ENCODE measurements at places on chromosomes 13 and 19. TPM values are rescaled to one million over a fixed set of nuclear protein-coding genes. Genes with fewer than 3 reads are reported as not detected.

GRCh38 chr13:76481738-76482137 is 404.5 kb downstream of the KCTD12 start:
- no peak for DNase-seq

DNA sequence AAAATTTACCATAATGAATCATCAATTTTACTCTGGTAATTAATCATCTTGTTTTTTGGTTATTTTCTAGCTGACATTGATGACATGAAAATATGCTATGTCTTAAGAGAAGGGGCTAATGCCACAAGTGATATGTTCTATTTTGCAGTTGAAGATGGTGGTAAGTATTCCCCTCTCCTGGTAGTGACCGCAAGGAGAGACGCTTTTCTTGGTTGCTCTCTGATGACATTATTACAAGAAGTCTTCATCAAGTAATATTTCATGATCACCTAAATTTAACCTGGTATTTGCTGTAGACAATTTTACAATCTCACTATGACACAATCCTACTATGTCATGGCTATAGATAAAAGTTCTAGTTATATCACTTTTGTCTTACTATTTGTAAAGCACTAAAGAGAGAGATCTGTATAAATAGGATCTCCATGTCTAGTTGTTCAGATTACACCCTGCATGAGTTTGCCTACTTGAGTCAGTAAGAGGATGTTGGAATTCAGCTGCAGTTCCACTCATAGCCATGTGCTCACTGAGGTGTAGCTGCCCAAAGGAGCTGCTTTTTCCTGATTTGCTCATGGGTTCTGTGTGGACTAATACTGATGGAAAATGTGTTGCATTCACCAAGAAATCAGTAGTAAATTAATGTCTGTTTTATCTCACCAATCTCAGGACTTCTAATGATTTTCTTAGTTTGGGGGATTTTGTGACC is 10.9 kb downstream of the FREM2 start:
- no peak for DNase-seq

GRCh38 chr13:96710166-96710862 is 284.0 kb downstream of the OXGR1 start:
- DNase-seq, result no peak

GRCh38 chr19:4014541-4015491 is 7.3 kb downstream of the PIAS4 start:
- DNase-seq, result no peak

DNA sequence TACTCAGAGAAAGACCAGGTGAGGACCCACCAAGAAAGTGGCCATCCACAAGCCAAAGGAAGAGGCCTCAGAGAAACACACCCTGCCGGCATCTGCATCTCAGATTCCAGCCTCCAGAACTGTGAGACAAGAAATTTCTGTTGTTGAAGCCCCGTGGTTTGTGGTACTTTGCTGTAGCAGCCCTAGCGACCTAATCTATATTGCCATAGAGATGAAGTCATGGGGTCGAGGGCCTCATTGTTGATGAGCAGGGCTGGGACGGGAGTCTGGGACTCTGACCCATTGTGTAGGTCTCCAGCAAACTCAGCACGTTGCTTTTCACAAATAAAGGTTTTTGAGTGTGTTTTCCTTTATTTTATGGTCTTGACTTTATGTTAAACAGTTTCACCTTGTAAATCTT is 174.9 kb downstream of the TNFSF13B start:
- no peak for DNase-seq

DNA sequence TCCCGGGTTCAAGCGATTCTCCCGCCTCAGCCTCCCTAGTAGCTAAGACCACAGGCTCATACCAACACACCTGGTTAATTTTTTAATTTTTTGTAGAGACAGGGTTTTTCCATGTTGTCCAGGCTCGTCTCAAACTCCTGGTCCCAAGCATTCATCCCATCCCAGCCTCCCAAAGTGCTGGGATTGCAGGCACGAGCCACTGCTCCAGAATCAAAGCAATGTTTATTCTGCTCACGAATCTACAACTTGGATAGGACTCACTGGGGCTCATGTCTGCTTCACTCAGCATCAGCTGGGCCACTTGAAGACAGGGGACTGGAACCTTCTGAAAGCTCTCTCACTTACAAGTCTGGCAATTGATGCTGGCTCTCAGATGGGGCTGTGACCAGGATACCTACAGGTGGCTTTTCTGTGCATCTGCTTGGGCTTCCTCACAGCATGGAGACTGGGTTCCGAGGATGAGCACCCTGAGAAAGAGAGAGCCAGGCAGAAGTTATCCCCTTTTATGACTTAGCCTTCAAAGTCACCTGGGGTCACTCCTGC is 8.2 kb upstream of the ZNF792 start:
- DNase-seq, result no peak

DNA sequence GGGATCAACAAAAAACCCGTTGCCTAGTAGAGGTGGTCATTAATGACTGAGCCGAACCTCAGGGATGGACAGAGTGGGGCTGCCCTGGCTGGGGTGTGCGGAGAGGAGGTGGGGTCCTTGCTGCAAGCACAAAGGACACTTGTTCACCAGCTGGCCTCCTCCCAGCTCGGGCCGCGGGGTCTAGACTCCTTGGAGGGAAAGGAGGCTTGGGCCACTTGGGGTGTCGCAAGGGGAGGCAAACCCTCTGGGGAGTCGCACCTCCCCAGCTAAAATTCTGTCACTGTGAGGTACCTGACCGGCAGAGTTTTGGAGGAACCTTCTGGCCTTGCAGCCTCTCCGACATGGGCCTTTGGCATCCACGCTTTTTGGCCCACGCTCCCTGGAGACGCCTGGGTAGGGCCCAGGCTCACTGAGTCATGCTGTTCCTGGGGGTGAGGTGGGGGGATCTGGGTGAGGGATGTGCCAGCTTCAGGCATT is 8.2 kb downstream of the KLHL26 start:
- DNase-seq, result no peak

GRCh38 chr13:102699504-102699903 is 4.7 kb upstream of the METTL21C start:
- no peak for DNase-seq

DNA sequence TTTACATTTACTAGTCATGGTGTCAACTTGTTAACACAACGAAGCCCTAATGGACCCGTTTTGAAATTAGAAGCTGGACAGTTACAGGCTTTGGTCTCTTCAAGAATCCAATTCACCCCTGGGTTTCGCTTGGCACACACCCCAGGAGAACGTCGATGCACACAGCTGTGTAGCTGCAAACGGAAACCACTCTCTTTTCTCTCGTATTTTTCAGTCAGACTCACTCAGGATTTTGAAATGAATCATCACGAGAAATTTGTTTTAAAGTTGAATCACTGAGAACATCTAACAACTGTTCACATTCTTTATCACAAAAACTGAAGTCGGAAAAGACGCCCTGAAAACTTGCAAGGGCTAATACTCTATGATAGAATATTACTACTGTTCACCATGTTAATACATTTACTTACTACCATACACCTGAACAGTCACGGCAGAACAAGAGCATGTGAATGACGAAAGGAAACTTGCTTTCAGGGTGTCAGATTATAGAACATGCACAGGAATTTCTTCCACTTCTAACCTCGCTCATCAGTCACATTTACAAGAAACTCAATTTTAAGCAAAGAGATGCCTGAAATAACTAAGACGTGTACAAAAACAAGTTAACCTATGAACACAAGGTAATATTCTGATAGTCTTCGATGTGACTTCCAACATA is 4.7 kb downstream of the PNMA8A start:
- peak; percentile 92 for DNase-seq

DNA sequence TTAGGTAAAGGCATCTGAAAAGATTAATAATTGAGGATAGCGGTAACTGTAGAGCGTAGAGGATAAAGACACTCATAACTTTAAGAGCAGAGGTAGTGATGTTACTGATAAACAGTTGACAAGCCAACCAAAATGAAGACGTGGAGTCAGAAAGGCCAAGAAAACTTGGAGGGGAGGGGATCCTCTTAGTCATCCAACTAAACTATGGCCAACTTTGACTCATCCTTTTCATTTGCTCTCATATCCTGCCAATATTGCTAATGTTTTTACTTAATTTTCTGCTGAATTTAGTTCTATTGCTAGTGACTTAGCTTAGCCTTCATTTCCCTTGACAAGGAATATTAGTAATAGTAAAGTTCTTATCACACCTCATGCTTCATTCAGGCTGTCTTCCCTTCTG is 13.4 kb downstream of the ITGBL1 start:
- peak; percentile 77 for DNase-seq

GRCh38 chr13:97761796-97762540 is 191.5 kb upstream of the IPO5 start:
- no peak for DNase-seq

DNA sequence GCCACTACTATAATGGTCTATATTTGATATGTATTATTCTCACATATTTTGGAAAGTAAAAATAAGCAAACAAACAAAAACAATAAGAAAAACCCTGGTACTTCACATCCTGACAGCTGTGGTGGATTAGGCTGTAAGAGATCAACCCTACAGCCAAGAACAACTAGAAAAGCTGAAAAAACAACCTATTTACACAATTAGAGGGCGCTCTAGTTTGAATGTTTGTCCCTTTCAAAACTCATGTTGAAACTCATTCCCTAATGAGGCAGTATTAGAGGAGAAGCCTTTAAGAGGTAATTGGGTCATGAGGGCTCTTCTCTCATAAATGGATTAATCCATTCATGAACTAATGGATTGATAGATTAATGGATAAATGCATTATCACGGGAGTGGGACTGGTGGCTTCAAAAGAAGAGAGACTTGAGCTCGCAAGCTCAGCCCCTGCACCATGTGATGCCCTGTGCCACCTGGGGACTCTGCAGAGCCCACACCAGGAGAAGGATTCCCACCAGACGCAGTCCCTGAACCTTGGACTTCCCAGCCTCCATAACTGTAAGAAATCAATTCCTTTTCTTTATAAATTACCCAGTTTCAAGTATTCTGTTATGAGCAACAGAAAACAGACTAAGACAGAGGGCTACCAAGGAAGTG is 733.9 kb upstream of the ARGLU1 start:
- no peak for DNase-seq

DNA sequence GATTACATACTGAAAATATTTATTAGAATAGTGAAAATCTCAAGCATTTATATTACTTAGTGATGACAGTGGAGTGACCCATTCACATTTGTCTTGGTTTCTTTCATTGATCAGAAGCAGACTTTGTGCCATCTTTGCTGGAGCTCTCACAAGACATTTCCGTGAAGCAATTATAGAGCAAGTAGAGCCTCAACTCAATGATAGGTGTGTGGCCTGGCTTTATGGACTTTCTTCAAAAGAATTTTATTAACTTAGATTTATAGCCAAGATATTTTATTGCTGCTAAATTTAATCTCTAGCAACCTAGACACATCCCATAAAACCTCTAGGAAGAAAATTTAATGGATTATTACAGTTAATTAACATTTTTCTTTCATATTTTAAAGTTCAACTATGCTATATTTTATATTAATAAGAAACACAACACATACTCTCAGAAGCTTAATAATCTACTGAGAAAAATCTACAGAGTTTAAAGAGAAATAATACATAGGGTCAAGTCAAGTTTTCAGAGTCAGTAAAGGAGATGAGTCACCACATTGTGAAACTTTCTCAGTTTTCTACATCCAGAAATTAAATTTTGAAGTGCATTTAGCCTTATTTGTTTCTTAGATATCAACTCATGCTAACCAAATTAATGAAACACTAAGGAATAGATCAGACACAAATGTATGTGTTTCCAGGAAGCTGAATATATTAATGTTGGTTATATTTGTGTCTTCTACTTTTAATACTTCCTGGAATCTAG is 160.5 kb downstream of the LACC1 start:
- DNase-seq, result peak; percentile 54

DNA sequence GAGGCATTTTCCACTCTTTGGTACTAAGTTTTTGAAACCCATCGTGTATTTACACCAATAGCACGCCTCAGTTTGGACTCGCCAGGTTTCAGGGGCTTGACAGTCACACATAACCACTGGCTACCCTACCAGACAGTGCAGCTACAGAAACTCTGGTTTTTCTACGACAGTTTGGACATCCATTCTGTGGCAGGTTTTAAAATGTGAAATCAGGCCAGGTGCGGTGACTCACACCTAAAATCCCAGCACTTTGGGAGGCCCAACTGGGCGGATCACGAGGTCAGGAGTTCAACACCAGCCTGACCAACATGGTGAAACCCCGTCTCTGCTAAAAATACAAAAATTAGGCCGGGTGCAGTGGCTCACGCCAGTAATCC is 13.2 kb downstream of the KDELR1 start:
- no peak for DNase-seq

- DNase-seq, result no peak
Measured at GRCh38 chr19:16612636-16613035, 15.4 kb downstream of the MED26 start.

- DNase-seq, result peak; percentile 64
Measured at GRCh38 chr13:20828539-20829364, 55.0 kb upstream of the EEF1AKMT1 start.

GRCh38 chr13:32594157-32594738 is 8.0 kb downstream of the PDS5B start:
- DNase-seq, result peak; percentile 54

The MAG gene
- not detected for polyA plus RNA-seq

The C2CD4C gene
- 0.09 TPM for polyA plus RNA-seq

The LHB gene
- polyA plus RNA-seq, result not detected

The KCNJ14 gene
- polyA plus RNA-seq, result 0.34 TPM

The RFPL4AL1 gene
- not detected for polyA plus RNA-seq

The CEACAM21 gene
- polyA plus RNA-seq, result not detected

The ZSCAN5C gene
- polyA plus RNA-seq, result not detected

The KL gene
- polyA plus RNA-seq, result not detected

The KIR2DL4 gene
- not detected for polyA plus RNA-seq

Data from IMR-90 (cell line).